ENCODE measurements at places on chromosomes 13 and 19.

DNA sequence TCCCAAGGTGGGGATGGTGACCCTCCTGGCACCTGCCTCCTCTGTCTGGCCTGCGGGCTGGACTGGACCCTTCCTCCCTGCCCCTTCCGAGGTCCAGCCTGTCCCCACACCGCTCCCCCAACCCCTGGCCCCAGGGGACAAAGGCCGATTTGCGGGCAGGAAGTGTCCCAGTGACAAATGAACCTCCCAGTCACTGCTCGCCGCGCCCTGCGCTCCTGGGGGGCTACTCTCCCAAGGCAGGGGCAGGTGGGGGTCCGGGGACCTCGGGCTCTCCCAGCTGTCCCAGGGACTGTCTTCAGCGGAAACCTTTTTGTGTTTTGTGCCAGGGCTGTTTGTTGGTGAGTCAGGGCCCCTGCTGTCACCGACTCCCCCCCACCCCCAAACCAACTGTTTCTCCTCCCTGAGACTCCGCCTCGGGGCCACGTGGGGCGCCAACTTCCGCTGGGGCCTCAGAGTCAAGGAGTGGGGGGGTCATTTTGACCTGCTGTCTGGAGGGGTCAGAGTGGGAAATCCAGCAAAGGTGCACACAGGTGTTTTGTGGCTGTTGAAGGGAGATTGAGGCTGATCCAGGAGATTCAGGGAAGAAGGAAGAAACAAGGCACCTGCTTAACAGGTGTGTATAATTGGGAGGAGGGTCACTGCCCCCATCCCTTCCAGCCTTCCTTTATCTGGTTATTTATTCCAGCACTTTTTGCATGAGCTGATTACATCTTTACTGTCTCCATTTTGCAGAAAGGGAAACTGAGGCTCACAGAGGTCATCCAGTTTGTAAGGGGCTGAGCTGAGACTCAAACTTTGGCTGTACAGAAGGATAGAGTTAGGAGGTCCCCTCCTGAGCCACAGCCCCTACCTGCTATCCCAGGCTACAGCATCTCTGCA lies 831 bp downstream of the PGPEP1 start:
- DNase-seq = no peak

DNA sequence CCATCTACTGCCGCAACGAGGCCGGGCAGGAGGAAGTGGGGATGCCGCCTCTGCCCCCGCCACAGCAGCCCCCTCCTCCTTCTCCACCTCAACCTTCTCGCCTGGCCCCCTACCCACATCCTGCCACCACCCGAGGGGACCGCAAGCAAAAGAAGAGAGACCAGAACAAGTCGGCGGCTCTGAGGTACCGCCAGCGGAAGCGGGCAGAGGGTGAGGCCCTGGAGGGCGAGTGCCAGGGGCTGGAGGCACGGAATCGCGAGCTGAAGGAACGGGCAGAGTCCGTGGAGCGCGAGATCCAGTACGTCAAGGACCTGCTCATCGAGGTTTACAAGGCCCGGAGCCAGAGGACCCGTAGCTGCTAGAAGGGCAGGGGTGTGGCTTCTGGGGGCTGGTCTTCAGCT lies 3.4 kb upstream of the NUP62 start:
- DNase-seq = no peak

DNA sequence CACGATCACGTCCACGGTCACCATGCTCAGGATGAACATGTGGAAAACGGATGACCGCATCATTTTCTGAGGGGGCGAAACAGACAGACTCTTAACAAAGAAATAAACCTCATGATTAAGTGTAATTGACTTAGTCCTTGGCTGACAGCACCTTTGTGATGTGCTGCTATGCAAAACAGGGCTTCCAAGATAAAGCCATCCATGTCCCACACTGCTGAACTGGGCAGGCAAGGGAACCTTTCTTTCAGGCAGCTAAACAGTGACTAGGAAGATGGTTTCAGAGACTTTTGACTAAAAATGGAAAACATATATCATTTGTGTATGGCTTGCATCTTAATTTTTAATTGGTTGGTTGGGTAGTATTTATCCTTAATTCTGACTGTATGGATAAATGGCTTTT lies 157.8 kb downstream of the NALCN start:
- DNase-seq = no peak

GRCh38 chr13:82822935-82823334 lies 1059.3 kb downstream of the SLITRK1 start:
- DNase-seq = no peak

- DNase-seq = no peak
Observed at GRCh38 chr19:20357921-20358320, 190.9 kb downstream of the ZNF486 start.

- no peak for DNase-seq
Observed at GRCh38 chr19:55591555-55591954, 7.8 kb downstream of the FIZ1 start.

DNA sequence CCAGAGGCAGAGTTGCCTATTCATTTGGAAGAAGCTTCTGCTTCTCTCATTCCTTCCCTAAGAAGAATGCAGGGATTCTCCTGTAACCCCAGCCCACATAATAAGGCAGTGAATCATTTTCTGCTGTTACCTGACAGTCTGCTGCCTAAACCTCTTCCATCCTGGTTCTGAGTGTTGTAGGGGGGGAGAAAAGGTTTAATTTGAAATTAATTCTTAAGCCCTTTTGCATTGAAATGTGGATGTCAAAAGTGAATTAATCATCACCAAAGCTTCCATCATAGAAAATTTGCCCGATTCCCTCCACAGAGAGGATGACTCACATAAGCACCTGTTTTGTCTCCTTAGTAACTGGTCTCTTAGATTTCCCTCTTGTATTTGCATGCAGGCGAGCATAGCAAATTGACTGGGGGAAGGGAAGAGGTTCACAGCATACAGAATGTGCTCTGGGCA lies 146.7 kb upstream of the FNDC3A start:
- no peak for DNase-seq

DNA sequence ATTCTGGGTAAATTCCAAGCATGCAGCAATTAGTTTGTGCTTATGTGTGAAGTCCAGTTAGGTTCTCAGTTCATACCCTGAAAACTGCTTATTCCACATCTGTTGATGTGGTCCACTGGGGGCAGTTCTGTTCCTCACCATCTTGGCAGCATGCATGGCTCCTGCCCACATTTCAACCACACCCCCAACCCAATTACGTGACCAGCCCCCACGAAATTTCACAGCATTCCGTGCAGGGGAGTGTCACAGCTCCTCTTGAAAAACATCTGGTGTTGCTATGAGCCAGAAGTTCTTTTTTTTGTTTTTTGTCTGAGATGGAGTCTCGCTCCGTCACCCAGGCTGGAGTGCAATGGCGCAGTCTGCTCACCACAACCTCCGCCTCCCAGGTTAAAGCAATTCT lies 9.1 kb upstream of the ERVK3-1 start:
- no peak for DNase-seq

- DNase-seq = no peak
Observed at GRCh38 chr13:50389726-50390125, 374.5 kb downstream of the KCNRG start.

DNA sequence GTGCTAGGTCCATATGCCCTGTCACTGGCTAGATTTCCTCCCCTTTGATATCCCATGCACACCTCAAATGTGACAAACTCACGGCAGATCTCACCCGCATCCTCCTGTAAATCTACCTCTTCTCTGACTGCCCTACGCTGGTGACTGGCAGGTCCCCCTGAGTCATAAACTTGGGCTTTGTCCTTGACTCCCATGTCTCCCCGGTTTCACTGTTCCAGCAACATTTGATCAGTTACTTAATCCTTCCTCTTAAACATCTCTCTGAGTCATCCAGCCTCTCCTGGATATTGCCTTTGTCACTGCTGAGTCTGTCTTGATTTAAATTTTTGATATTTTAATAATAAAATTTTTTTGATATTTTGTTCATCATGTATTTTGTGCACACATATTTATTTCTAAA lies 26.5 kb downstream of the FAM216B start:
- no peak for DNase-seq

GRCh38 chr19:15448778-15449619 lies 757 bp downstream of the WIZ start:
- no peak for DNase-seq

DNA sequence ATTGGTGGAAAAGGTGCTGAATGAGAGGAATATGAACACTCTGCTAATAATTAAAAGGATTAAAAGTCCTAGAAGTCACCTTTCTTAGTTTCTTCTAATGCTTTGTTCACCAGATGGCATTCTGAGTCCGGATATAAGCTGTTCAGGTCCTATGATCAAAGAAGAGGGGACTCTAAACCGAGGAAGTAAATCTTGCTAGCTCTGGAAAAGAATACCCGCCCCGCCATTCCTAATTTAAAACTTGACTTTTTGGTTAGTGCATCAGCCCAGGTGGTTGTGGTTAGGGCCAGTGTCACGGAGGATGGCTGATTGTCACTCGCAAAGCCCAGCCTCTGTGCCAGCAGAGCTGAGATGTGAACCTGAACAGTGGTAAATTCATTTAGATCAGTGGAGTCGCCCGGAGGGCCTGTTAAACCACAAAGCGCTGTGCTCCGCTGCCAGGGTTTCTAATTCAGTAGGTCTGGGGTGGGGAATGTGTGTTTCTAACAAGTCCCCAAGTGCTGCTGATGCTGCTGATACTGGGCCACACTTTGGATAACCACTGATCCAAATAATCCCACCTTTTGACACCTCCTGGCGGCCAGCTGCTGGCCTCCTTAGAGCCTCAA lies 425.4 kb downstream of the DCT start:
- no peak for DNase-seq

Data from caudate nucleus (tissue), 63 donors.